ENCODE measurements at places on chromosomes 5 and 9.

- DNase-seq: no peak
Observed at GRCh38 chr5:91848453-91848852, 465.3 kb upstream of the ARRDC3 start.

DNA sequence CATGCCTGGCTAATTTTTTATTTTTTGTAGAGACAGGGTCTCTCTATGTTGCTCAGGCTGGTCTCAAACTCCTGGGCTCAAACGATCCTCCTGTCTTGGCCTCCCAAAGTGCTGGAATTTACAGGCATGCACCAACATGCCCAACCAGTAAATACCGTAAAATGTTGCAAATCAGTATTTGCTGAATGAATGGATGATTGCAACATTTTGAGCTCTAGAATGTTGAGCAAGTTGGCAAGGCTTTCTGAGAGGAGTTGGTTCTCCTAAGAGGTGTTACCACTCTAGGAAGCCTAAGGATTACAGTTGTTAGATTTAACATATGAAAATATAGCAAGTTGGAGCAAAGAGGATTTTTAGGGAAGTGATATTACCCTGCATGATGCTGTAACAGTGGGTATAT, 15.6 kb upstream of the DMXL1 start:
- no peak for DNase-seq

GRCh38 chr9:84397151-84397728, 56.7 kb upstream of the SLC28A3 start:
- peak; percentile 67 for DNase-seq

- DNase-seq: no peak
Observed at GRCh38 chr5:57317341-57317740, 143.5 kb downstream of the GPBP1 start.

DNA sequence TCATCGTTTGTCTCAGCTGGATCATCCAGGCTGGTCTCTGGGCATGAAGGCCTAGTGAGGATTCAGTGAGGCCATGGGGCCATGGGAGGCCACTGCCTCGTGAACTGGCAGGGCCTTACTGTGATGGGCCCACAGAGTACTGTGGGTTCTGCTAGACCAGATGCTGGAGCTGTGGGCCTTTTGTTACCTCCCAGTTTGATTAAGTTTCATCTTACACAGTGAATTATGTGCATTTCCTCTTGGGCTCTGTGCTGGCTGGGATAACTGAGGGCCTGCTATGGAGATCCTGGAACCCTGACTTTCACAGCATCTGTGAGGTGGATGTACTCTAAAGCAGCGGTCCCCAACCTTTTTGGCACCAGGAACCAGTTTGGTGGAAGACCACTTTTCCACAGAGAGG, 19.7 kb upstream of the SLC25A48 start:
- no peak for DNase-seq

DNA sequence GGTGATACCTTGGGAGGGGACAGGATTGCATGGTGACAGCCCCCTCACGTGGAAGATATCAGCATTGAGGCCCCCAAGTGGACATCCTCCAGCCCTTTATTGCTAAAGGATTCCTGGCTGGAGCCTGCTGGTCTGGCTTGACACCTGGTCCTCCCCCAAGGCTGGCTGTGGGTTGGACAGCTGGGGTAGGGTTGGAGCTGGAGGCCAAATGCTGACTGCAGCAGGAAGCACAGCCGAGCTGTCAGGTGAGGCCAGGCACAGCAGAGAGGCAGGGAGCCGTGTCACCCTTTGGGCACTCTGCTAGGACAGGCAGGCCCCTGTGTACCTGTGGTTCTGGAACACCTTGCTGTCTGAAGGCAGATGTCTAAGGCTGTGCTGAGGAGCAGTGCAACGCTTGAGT, 2.2 kb downstream of the CACFD1 start:
- no peak for DNase-seq

GRCh38 chr9:135611142-135611874, 28.0 kb downstream of the GLT6D1 start:
- DNase-seq: no peak

DNA sequence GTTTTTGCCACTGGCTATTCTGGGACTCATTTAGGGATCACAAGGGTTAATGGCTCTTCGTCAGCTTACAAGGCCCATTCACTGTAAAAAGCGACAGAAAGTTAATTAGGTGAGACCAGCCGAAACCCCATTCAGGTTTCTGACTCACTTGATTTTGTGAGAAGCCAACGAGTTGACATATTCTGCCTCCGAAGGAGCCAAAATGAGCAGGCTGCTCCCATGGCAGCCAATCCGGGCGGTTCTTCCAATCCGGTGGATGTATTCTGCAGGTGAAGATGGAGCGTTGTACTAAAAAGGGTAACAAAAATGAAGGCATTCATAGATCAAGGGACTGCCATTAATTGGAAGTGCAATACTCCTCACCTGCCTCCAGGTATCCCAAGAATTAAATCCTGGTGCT, 39.7 kb downstream of the DDX31 start:
- DNase-seq: no peak

GRCh38 chr5:173534664-173535063, 81.8 kb downstream of the BOD1 start:
- no peak for DNase-seq

DNA sequence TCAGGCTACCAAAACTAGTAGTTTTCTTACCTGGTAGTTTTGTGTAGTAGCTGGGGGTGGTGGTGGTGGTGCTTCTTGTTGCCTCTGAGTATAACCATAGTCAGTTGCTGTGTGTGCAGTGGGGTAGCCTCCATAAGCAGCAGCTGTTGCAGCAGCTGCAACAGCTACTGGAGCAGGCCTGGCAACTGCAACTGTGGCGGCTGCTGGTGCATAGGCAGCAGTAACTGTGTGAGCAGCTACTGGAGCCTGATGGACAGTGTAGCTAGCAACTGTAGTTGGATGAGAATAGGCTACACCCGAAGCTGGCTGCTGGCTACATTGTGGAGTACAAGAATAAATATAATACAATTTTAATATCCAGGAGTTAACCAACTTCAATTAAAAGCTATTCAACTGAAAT, 24.7 kb downstream of the ZFR start:
- no peak for DNase-seq

DNA sequence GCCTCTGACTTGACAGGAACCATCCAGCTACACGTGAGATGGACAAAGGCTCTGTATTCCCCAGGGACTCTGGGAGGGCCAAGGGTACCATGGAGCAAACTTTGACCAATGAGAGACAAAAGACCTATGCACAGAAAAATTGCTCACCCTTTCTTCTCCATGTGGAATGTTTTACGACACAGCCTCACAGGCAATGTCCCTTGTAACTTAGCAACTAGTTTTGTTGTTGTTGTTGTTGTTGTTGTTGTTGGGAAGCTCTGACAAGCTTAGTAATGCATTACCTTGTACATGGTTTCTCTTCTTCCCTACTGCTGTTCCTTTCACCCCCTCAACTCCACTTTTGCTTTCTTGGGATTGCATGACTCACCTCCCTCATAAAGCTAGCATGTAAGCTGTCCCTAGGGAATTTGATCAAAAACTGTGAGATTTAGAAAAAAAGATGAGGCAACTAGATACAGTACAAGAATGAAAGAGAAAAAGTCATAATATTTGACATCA, 550.9 kb downstream of the RAB3C start:
- no peak for DNase-seq

- no peak for DNase-seq
Observed at GRCh38 chr9:133349965-133350616, 2.1 kb downstream of the RPL7A start.

- no peak for DNase-seq
Observed at GRCh38 chr5:4995014-4995413, 145.1 kb upstream of the ADAMTS16 start.

GRCh38 chr5:76351577-76351976, 51.5 kb upstream of the IQGAP2 start:
- DNase-seq: no peak

GRCh38 chr9:36191686-36192085, 965 bp downstream of the CLTA start:
- no peak for DNase-seq

DNA sequence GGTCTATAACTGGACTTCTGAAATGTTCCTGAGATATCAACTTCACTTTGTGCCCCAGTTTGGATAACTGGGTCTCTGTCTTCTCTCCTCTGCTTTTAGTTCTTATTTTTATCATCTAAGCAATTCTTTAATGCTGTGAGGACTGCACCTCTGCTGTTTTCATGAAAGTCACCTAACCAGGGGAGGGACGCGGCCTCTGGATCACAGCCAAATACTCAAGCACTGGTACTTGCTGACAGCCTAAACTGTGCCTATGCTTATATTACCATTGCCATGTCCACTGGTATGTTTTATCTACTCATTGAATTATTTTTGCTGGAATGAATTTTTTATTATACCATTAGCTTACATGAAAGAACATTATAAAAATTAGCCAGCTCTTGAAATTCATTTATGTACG, 674.0 kb downstream of the DMRTA1 start:
- no peak for DNase-seq

DNA sequence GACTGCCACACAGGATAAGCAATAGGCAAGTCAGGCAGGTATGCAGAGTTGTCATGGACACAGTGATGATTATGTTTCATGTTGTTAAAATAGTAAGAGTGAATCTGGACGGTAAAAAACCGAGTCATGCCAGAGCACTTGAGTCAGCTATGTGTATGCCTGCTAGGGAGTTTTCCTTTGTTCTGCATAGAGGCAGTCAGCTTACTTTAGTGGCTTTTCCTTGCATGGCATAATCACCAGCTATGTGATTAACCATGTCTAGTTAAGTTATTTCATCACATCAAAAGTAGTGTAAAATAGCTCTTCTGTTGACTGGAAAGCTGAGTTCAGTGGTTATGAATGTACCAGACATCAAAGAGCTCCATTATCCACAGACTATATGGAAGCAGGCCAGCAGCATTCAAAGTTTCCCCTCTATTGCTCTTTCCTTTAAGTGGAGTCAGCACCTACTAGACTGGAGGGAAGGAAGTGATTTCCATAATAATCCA, 989.8 kb downstream of the TLE1 start:
- no peak for DNase-seq

DNA sequence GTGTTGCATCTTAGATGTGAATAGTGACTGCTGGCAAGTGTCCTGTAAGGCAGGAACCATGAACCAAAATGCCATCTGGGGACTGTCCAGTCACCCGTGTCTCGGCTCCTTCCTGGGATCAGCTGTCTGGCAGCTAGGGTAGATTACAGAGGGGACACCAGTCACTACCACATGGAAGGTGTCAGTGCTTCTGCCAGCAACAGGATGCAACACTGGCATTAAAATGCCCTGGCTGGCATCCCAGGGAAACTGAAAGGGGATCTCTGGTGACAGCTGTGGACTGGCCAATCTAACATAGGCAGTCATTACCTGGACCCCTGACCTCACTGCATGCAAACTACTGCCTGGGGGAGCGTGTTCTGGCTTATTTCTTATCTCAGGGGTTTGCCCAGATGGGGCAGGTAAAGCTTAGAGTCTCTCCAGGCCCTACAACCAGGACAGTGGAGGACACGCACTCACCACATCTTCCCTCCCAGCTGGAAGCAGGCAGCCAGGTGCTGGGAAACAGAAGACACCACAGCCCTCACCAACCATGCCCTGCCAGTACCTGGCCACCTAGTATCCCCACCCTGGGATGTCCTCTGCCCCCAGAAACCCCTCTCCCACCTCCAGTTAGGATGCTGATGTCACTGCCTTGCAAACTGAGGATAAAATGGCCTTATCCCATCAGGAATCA, 83.8 kb downstream of the SEMA4D start:
- no peak for DNase-seq

GRCh38 chr5:1164696-1165630, 36.4 kb upstream of the SLC6A19 start:
- DNase-seq: no peak

GRCh38 chr5:116529615-116530014, 45.0 kb downstream of the SEMA6A start:
- DNase-seq: no peak

DNA sequence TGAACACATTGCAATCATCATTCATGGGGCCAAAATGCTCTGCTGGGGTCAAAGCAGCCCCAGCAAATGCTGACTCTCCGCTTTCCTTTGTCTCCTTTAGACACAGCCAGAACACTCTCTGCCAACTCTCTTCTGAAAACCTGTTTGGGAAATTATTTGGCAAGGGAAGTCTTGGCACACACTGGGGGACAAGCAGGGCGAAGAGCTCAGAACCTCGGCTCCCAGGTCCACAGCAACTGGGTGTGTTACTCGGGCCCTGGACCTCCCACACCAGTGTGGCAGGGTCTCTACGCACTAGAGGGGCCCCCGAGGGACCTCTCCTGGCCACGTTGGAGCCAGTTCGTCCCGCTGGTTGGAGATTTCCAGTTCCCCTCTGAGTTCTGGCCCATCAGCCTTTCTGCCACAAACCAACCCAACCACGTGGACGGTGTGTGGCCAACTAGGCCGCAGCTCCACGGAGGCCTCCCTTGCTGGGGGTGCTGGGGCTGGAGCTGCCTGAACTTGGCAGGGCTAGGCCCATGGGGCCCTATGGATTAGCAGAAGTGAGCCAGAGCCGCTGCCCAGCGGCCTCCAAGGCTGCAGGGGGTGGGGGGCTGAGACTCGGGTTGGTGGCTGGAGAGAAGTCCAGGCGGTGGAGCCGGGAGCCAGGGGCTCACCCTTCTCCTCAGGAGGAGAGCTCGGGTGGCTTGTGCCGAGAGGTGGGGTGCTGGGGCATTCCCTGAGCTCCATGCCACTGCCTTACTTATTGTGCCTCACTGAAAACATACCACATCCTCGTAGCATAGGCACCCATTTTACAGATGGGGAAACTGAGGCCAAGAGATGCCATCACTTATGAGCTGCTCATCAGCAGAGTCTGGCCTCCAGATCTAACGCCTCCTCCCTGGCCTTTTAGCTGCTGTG, 46.8 kb upstream of the RNU6ATAC start:
- no peak for DNase-seq

DNA sequence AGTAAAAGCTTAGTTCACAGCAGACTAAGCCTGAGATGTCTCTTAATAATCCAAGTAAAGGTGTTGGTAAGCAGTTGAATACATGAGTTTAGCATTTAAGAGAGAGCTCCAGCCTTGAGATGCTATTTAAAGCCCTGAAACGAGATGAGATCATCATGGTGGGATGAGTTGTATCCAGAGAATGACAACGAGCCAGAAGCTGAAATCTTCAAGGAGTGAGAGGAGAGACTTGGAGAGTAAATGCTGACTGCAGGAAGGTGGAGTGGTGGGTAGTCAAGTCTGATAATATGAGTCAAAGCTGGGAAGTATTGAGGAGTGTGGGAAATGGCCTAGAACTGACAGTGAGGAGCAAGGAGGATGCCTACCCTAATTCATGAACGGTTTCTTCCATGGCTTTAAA, 53.7 kb downstream of the PLAC8L1 start:
- DNase-seq: no peak

DNA sequence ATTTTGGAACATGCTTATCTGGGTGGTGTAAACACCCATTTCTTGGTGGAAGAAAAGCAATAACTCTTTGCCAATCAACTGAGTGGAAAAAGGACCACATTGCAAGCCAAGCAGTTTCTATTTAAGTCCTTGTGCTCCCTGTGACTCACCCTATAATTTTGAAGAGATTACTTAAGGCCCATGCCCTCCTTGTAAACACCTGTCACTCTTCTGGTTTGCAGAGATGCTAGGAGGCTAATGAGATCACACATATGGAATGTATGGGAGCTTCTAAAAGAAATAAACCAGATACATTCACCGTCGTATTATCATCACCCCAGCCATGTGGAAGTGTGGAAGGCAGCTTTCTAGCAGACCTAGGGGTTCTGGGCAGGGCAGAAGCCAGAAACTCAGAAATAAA, 337.1 kb downstream of the GADD45G start:
- DNase-seq: no peak

- DNase-seq: no peak
Observed at GRCh38 chr9:121472446-121472845, 27.2 kb downstream of the GGTA1 start.

- no peak for DNase-seq
Observed at GRCh38 chr5:3010301-3010952, 258.9 kb upstream of the IRX2 start.

GRCh38 chr5:8905021-8905420, 640.9 kb downstream of the SEMA5A start:
- DNase-seq: no peak
